ENCODE measurements at places on chromosomes 12 and 14.

- DNase-seq, result no peak
Observed at GRCh38 chr12:45216230-45216982, 511 bp downstream of the ANO6 start.

DNA sequence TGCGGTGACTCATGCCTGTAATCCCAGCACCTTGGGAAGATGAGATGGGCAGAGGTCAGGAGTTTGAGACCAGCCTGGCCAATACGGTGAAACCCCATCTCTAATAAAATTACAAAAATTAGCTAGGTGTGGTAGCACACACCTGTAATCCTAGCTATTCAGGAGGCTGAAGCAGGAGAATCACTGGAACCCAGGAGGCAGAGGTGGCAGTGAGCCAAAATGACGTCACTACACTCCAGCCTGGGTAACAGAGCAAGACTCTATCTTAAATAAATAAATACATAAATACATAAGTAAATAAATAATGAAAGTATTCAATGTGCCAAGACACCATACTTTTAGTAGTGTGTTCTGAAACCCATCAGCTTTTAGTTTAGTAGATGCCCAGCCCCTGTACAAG is 308.1 kb upstream of the FLRT2 start:
- DNase-seq, result no peak

DNA sequence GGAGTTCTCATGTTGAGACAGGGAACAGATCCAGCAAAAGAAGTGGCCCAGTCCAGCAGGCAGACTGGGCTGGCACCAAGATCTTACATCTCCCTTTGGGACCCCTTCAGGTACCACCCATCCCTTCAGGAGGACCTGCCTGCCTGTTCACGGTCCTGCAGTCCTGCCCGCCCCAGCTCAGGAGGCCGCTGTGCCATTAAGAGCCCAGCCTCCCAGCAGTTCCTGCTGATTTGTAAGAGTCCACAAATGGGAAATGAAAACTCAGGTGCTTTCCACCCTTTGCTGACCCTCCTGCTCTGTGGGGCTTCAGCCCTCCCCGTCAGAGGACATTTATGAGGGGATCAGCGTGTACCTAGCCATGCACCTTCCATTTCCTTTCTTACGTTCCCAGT is 39.5 kb downstream of the C14orf132 start:
- no peak for DNase-seq

DNA sequence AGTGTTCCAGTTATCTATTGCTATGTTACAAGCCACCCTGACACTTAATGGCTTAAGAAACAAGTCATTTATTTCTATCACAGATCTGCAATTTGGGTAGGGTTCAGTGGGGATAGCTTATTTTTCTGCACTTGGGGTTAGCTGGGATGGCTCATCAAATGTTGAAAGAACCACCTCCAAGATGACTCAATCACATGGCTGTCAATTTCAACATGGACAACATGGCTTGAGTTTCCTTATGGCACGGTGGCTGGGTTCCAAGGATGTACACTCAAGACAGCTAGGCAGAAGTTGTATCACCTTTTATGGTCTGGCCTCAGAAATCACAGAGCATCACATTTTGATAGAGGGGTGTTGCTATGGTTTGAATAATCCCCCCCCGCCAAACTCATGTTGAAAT is 24.5 kb upstream of the IGF1 start:
- DNase-seq, result no peak

GRCh38 chr12:59887178-59887577 is 291.3 kb downstream of the SLC16A7 start:
- no peak for DNase-seq

- DNase-seq, result no peak
Observed at GRCh38 chr12:15644700-15645099, 144.5 kb downstream of the EPS8 start.

- DNase-seq, result no peak
Observed at GRCh38 chr12:20410734-20411133, 42.4 kb downstream of the PDE3A start.

- no peak for DNase-seq
Observed at GRCh38 chr12:88510843-88511242, 69.4 kb downstream of the KITLG start.

DNA sequence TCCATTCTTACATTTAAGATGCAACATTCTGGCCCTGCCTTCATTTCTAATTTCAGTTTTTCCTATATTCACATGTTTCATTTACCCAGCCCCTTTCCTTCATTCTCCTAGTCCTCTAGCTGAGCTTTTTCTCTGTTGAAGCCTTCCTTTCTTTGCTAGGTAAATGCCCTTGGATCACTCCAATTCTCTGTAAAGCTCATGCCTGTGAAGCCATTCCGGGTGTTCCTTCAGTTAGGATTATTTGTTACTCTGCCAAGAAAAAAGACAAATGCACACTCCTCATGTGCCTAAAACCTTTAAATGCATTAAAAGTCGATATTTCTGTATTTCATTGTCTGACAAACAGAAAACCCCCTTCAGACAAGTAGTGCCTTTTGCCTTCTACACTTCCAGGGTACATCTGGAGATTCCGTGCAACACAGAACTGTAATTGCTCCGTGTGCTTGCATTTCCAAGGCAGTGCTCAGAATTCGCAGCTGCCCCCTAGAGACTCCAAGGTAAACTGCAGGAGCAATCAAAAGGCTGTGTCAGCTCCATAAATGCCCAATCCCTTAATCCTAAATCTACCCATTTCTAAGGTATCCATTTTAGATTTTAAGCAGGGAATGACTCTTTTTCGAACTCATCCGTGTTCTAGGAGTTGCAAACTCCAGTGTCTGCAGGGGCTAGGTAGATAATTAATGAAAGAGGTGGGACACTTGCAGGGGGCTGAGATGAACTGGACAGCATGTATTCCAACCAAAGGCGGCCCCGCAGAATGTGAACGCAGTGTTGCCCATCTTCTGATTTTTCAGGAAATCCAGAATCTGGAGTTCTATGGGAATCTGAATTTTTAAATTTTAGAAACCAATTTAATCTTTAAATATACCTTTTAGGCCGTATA is 320.2 kb downstream of the GRIN2B start:
- peak; percentile 76 for DNase-seq

- DNase-seq, result no peak
Observed at GRCh38 chr14:104436047-104436591, 143.4 kb upstream of the C14orf180 start.

GRCh38 chr14:50006141-50006540 is 110.2 kb downstream of the VCPKMT start:
- no peak for DNase-seq

- DNase-seq, result no peak
Observed at GRCh38 chr12:55280991-55281390, 15.4 kb downstream of the OR6C6 start.

GRCh38 chr14:33699300-33699983 is 251.4 kb downstream of the EGLN3 start:
- DNase-seq, result no peak

DNA sequence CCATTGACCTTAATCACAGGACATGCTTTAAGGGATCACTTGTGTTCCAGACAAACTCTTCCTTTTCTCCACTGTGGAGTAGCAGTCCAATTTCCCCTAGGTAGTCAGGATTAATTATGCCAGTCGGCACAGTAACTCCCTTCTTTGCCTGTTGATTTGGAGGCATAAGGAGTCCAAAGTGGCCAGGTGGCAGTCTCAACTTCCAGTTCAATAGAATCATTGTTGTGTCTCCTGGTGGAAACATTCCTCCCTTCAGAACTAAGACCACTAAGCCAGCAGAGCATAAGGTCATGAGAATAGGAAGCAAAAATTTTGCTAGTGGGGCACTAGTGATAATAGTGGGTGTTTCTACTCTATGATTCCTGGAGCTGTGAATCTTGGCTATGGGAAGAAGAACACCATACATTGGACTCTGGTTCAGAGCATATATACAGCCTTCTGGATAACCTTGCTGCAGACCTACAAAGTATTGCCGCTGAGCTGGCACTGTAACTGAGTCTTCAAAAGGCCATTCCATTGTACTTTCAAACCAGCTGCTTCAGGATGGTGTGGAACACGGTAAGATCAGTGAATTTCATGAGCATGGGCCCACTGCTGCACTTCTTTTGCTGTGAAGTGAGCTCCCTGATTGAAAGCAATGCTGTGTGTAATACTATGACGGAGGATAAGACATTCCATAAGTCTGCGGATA is 147.3 kb upstream of the MAX start:
- DNase-seq, result no peak

DNA sequence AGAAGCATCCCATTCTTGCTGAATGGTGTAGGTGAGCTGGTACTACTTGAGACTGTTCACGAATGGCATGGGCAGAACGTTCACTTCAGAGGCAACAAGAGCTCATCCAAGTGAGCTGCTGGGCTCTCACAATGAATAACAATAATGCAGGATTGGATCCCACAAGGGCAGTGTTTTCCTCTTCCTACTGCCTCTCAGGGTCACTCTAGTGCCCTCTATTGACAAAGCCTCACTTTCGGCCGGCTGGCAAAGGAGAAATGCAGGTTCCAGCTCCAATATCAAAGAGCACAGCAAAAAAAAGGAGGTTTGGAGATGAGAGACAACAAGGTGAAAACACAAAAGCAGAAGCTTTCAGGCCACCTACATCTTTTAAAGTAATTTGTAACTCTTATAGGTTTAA is 74.6 kb upstream of the MYF6 start:
- DNase-seq, result no peak

- no peak for DNase-seq
Observed at GRCh38 chr12:7695237-7695560, 376 bp downstream of the GDF3 start.

DNA sequence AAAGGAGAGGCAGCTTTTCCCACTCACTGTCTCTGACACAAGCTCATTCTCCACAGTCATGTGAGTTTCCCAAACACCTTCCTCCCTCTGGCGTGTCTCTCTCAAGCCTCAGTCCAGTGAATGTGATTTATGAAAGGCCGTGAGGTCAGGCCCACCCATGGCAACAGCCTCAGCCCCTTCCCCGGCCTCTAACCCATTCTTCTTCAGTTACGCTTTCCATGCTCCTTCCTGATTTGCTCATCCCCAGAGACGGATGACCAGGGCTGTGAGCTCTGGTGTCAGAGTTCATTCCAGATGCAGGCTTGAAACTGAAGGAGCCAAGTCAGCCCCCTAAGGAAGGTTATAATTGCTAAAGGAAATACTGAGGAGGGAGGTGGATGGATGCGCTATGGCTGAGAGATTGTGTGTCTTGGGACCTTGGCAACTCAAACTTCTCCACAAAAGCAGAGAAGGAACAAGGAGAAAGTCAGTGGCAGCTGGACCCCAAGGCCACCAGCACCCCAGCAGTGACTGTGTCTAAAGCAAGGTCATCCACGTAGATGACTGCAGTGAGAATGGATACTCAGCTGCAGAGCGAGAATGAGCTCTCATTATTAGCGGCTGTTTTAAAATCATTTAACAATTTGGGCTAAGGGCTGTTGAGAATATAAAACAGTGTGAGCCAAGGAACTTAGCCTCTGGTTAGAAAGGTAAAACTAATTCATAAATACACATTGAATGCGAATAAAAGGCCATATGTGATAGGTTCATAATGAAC is 84.1 kb downstream of the FBXL14 start:
- DNase-seq, result no peak

GRCh38 chr12:89762498-89763170 is 54.0 kb upstream of the ATP2B1 start:
- DNase-seq, result no peak

DNA sequence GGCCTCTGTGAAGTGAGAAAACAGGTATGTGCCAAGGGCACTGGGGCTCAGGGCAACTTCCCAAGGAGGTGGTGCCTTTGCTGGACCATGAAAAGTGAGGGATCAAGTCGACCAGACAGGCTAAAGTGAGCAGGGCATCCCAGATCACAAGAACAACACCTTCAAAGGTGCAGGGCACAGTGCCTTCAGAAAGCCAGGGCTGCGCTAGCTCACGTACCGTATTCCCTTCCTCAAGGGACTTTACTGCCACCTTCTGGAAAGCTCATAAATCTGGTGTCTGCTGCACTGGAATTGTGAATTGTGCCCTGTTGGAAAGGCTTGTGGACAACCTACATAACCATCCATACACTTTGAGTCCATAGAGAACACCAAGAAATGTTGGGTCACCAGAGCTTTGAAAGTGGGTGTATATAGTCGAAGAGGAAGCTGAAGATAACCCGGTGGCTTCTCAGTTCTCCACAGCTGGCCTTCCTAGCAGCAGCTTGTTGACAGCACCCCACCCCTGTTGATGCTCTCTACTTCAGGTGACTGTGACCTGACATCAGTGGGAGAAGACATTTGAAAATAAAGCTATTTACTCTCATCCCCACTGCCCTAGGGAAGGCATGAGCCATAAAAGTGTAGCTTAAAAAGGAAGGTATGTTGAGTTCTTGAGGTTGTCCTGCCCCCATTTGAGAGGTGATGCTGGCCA is 24.5 kb downstream of the FIGNL2 start:
- peak; percentile 46 for DNase-seq

- DNase-seq, result no peak
Observed at GRCh38 chr12:3110578-3110977, 33.4 kb downstream of the TSPAN9 start.

- DNase-seq, result no peak
Observed at GRCh38 chr12:113090740-113091139, 34.2 kb downstream of the DTX1 start.

GRCh38 chr12:5830111-5830510 is 114.9 kb downstream of the ANO2 start:
- DNase-seq, result no peak

DNA sequence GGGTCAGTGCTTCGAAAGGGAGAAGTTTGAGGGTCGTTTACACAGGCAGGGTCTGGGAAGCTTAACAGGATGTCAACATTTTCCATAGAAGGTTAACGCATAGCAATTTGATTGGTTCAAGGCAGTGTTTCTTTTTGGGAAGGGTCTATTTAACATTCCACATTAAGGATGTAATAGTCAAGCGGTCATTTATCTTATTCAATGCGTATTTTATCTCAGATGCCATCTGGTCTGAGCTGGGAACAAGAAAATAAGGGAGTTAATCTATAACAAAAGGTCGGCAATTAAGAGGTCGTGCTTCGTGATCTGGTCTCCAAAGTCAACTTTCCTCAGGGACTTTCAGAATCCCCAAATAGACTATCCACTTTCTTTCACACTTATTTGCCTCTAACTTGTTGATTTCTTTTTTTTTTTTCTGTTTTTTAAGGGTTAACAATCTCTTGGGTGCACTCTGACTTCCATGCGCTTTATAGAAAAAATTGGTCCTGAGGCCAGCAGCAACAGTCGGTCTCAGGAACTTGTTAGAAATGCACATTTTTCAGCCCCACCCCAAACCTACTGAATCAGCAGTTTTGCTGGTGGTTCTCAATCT is 550 bp upstream of the RESF1 start:
- no peak for DNase-seq

GRCh38 chr14:34300882-34301734 is 160.9 kb downstream of the SPTSSA start:
- peak; percentile 72 for DNase-seq

Data from NCI-H1694 treated with DMSO at 0.1 percent for 48 hours (cell line).